ENCODE measurements at places on chromosomes 1 and 21.

DNA sequence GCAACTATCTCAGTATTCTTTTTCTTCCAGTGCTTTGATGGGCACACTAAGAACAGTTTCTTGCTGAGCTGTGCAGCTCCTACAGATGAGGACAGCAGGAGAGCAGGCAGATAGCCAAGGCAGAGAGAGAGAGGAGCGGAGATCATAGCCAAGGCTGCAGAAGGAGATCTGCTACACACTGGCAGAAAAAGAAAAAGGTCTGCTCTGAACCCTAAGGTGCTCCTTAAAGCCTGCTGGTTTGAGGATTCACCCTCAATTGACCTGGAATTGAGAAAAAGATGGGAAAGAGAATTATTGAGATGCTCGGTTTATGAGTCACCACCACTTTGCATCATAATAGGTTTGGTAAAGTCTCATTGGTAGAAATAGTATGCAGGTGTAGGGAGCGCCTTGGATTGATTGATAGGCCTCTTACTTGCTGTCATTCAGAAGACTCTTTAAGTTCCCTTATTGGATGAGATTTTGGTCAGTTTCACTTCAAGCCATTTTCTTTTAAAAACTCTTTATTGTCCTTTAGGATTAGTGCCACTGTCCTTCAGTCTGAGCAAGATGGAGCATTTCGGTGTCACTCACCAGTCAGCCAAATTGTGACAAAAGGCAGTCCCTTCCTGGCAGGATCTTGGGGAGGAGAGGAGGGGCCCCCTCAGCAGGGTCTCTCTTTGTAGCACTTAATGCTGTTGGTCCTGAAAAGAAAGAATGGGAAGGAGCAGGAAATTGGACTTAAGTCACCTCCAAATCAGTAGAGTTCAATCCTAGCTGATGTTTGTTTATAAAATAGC lies 685.0 kb downstream of the ADGRL2 start:
- no peak for DNase-seq

DNA sequence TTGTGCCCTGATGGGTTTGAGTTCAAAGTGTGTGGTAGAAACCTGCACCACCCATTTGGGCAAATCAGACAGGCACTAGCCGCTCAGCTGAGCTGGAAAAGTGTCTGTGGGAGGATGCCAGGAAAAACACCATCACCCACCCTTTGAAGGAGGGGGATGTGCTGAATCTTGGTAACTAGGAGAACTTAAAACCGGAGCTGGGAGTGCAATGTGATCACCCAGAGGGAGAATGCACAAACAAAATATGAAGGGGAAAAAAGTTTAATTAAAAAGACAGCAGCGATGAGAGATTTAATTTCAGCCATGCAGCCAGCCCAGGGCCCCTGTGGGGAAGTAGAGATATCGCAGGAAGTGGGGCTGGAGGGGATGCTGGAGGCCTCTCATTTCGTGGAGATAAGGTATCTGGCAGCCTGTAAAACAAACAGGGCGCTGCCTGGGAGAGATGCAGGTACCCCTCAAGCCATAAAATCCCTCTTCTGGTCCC lies 86.8 kb upstream of the BCAR3 start:
- DNase-seq, result no peak

- no peak for DNase-seq
Measured at GRCh38 chr1:52602856-52603600, 857 bp downstream of the GPX7 start.

DNA sequence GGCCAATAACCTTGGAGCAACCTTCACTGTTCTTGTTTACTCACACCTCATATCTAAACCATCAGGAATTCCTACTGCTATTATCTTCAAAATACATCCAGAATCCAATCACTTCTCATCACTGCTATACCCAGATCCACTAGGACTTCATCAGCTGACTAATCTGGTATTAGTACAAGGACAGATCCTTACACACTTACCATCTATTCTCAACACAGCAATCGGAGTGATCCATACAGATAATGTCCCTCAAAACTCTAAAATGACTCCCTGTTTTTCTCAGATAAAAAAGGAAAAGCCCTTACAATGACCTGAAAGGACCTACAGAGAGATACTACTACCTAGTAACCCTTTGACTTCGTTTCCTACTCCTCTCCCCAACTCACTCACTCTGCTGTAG lies 70.8 kb downstream of the ZNF644 start:
- DNase-seq, result no peak

DNA sequence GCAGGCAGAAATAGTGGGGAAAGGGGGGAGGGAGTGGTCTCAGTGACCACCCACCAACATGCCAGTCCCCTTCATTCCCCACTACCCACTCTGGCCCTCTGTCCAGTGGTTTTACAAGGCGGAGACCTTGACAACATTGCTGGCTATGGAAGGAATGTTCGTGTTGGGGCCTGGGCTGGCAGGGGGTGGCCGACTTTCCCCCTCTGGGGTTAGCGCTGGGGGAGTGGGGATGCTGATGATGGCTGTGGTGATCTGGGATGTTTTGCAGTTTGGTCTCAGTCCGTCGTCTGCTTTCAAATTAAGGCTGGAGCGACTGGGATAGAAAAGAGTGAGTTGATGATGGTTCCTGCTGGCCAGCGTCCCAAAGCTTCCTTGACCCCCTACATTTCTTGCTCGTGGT lies 20.3 kb downstream of the DDX20 start:
- DNase-seq, result no peak

DNA sequence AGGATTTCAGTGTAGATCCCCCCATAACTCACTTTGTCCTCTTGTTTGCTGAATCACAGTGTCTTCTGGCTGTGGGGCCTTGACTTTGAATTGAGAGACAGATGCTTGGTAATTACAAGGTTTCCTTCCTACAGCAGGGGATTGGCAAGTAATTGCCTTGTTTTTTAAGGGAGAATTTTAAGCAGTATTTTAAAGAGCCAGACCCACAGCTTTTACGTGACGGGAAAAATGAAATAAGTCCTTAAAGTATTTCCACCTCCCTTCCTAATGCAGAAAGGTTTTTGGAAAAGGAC lies 41.0 kb downstream of the PGBD5 start:
- no peak for DNase-seq

GRCh38 chr1:185349556-185349955 lies 32.5 kb upstream of the IVNS1ABP start:
- DNase-seq, result no peak

DNA sequence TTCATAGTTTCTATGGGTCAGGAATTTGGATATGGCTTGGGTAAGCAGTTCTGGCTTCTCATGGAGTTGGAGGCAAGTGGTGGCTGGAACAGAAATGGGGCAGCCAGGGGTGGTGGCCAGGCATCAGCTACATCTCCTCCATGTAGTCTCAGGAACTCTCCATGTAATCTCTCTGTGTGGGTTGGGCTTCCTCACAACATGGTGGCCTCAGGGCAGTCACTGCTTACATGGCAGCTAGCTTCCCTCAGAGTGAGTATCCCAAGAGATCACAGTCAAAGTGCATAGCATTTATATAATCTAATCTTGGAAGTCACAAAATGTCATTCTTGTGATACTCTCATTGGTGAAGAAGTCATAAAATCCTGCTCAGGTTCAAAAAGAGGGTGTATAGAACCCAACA lies 25.7 kb downstream of the MR1 start:
- DNase-seq, result no peak

GRCh38 chr1:53381790-53382401 lies 54.0 kb upstream of the LRP8 start:
- DNase-seq, result no peak

- DNase-seq, result no peak
Measured at GRCh38 chr1:15706751-15707150, 22.6 kb downstream of the PLEKHM2 start.

GRCh38 chr1:232965124-232965911 lies 14.9 kb downstream of the NTPCR start:
- DNase-seq, result no peak

DNA sequence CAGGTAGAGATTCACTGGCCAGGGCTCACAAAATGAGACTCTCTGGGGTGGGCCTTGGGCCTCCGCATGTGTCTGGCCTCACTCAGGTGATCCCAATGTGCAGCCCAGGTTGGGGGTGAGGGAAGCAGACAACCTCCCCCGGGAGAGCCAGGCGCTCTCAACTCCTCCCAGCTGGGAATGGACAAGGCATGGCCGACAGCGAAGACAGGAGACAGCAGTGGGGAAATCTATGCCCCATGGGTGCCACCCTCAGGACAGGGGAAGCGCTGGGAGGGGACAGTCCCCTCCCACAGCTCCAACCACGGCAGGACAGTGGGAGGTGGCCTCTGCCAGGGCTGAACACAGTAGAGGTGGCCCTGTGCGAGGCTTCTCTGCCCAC lies 47.7 kb downstream of the PRDM15 start:
- no peak for DNase-seq

DNA sequence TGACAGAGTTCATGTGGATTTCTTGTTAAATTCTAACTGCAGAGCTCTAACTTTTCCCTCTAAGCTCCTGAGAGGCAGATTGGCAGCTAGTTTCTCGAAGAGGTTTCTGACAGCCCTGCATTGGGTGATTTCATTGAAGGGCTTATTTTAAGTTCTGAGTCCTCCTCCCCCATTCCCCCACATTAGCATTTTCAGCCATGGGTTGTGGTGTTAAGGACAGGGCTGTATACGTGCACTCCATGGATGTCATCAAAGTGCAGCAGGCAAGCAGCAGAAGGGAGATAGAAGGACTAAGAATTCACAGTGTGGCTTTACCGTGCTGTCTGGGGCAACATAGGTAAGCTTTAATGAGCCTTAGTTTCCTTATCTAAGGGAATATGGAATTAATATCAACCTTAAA lies 19.0 kb downstream of the CRYZ start:
- no peak for DNase-seq

DNA sequence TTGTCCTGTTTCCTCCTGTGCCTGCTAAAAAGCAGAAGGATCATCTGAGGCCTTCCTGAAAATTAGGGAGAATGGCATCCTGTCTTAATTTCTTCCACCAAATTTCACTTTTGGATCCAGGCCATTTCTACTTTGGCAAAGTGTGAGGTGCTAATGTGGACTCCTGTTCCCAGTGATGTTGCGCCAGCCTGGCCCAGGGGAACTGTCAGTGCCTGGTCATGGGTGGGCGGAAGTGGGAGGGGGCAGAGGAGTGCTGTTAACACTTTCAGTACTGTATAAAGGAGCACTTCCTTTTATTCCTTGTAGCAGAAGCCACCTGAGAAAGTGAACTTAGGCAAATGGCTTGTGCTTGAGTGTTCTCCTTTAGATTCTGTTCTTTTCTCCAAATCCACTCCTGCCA lies 19.9 kb downstream of the ELAPOR1 start:
- DNase-seq, result no peak

DNA sequence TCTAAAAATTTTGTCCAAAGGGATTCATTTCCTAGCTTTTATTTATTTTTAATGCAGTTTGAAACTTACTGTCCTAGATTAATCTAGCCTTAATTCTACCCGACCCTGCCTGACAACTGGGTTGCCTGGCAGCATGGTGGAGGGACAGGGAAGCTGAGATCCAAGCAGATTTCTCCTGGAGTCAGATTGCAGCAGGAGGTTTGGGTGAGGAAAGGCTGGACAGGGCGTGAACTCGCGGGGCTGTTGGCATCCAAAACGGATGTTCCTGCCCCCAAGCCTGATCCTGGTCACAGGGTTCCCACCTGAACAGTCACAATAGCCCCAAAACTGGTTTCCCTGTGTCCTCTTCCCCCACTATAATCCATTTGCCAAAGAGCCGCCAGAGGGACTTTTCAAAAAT lies 23.2 kb downstream of the TCEA3 start:
- no peak for DNase-seq

DNA sequence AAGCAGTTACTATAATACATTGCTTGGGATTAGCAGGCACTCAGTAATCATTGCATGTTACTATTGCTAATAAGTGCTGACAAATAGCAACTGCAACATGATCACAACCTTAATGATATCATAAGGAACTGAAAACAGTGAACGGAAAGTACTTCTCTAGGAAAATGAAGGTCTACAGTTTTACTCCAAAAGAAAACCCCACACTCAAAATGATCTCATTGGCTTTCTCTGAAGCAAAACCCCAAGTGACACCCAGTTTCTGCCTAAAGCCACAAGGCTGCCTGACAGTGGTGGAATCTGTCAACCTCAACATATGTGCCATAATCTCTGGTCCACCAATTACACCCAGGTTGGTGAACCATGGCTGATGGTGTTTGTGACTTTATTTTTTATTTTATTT lies 137.6 kb downstream of the PTGER3 start:
- DNase-seq, result no peak

GRCh38 chr1:236128646-236129178 lies 13.6 kb upstream of the GPR137B start:
- DNase-seq, result no peak

DNA sequence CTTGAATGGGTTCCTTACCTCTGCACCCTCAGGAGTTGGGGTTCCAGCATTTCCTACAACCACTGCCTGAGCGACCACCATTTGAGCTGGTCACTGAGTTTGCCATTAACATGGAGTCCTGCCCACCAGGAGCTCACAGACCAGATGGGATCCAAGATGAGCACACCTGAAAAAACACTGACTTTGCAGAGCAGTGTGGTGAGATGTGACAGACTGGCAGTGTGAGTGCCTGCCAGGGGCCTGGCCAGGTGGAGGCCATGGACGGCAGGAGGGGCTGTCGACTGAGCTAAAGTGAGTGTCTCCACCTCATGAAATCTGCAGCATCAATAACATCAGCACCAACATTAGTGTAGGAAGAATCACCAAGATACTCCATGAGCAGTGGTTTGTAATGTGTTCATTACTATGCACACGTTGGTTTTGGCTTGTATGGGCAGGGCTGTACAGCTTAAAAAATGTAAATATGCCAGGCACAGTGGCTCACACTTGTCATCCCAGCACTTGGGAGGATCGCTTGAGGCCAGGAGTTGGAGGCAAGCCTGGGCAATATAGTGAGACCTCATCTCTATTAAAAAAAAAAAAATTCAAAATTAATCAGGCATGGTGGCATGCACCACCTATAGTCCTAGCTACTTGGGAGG lies 12.2 kb upstream of the MIXL1 start:
- DNase-seq, result no peak

GRCh38 chr1:179924268-179924667 lies 30.3 kb upstream of the CEP350 start:
- no peak for DNase-seq

DNA sequence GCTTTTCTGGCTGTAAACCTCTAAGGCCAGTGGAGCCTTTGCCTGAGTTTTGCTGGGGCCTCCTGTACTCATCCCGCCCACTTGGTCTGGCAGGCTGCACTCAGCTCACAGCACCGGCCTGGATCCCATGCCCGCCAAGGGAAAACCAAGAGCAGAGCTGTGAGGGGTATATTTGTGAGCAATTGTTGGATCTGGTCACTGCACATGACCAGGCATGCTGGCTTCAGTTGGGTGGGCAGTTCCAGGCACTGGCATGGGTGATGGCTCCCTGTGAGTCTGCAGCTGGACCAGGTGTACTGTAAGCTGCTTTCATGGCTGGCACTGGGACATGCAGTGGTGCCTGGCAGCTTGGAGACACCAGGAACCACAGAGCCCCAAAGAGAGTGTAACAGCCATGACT lies 563.1 kb upstream of the RGS18 start:
- no peak for DNase-seq

DNA sequence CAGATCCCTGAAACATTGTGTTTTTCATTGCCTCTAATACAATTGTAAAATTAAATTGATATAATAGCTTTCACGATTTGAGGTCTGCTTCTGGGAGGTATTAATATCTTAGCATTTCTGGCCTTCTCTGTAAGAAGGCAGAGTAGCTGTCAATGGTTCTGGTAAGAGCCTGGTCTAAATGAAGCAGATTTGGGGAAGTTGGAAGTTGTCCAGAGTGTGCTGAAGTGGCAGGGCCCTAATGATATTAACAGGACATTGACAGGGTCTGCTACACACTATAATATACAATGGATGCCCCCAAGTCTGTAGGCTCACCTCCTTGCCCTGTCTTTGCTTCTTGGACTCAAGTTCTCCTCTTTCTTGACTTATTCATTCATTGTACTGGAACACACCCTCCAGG lies 99.5 kb downstream of the C4BPA start:
- no peak for DNase-seq
